ENCODE measurements at places on chromosomes 1 and 21.

GRCh38 chr1:22821027-22821426, 110.4 kb downstream of the EPHB2 start:
- no peak for DNase-seq

DNA sequence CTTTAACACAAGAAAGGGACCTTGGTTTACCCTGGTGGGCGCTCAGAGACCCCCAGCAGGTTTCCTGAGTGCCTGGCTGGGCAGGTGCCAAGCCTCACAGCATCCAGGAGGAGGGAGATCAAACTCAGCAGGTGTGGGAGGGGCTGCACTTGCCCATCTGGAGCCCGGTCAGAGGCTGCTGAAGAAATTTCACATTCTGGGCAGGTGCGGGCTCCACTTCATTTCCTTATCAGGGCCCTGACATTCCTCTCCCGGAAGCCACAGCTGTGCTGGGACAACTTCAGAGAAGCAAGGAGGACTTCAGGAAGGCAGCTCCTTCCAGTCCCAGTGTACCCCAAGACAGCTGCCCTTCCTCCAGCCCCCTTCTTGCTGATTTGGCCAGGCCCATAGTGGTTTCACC, 82.9 kb downstream of the ITPKB start:
- DNase-seq: no peak

DNA sequence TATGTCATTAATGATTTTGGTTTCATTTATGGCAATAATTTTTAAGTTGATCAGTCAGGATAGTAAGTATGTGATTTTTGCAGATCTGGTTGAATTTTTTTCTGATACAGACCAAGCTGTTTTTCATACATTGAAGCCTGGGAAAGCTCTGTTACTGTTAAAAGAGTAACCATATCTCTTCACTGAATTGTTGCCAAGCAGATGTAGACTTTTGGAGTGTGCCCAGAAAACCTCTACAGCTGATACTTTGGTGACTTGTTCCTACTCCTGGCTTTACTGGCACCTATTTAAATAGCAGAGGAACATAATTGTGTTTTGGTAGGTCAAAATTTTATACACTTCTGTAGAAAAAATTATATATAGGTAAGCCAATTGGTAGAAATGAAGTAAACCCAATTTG, 49.4 kb downstream of the NFIA start:
- DNase-seq: no peak

- DNase-seq: no peak
Measured at GRCh38 chr1:1630191-1630964, 1.6 kb upstream of the MMP23B start.

- DNase-seq: peak; percentile 42
Measured at GRCh38 chr1:17186216-17186909, 18.6 kb upstream of the PADI1 start.

- no peak for DNase-seq
Measured at GRCh38 chr1:64597113-64597512, 127.2 kb downstream of the CACHD1 start.

- DNase-seq: no peak
Measured at GRCh38 chr1:167428395-167428794, 89.9 kb downstream of the CD247 start.

- no peak for DNase-seq
Measured at GRCh38 chr1:231392389-231393131, 29.5 kb downstream of the EGLN1 start.

DNA sequence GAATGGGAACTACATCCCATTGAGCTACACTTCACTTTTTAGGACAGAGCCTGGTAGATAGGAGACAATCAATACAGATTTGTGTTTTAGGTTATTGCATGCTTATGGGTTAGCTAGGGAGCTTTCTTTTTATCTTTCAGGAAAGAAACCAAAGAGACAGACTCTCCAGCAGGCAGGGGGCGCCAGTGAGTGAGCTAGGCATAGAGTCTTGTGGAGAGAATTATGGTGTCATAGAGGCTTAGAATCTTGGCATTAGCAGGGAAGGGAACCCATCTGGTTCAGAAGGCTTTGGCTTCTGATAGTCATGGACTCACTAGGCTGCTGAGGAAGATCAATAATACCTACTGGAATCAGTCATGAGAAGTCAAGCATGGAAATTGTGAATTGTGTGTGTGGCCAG, at the start of gene SMCP:
Gene SMCP (plus strand): TSS at position 281 of the 400 bp plus-strand sequence. CDS start 6,101 bp downstream, outside the sequence.
- DNase-seq: peak; percentile 26

DNA sequence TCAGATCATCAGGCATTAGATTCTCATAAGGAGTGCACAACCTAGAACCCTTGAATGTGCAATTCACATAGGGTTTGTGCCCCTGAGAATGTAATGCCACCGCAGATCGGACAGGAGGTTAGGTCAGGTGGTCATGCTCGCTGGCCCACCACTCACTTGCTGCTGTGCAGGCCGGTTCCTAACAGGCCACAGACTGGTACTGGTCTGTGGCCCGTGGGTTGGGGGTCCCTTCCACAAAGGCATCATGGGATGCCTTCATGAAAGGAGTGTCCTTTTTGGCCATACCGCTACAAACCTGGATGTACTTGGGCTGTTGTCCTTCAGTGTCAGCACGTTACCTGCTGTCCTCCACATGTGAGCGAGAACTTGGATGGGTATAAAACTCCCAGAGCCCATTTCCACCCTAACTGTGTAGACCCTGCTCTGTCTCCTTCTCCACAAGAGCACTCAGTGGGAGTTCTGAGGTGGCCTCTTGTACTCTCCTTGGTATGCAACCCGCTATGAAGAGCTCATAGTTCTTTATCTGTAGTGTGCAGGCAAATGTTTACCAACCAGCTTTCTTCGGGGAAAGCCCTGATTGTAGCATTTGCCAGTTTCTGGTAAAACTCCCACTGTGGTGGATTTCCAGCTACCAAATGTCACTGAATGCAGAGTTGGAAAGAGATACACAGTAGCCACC, 41.7 kb upstream of the SLC19A1 start:
- no peak for DNase-seq

- no peak for DNase-seq
Measured at GRCh38 chr1:59739111-59739510, 75.6 kb upstream of the HOOK1 start.

GRCh38 chr1:229105109-229105508, 165.8 kb upstream of the RAB4A start:
- no peak for DNase-seq

DNA sequence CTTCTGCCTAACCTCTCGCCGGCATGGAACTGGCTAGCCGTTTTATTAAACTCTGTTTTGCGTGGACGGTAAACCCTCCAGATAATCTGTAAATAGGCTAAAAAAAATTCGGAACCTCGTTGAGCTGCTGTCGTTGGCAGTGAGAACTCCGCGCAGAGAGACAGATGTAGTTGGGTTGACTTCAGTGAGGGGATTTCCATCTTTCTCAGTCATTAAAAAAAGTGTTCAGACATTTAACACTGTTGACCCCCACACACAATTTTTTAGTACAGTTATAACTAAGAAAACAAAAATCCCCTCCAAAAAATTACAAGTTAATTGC, 464 bp downstream of the PARK7 start:
- DNase-seq: no peak

- DNase-seq: no peak
Measured at GRCh38 chr1:169514566-169515270, 29.0 kb upstream of the SLC19A2 start.

DNA sequence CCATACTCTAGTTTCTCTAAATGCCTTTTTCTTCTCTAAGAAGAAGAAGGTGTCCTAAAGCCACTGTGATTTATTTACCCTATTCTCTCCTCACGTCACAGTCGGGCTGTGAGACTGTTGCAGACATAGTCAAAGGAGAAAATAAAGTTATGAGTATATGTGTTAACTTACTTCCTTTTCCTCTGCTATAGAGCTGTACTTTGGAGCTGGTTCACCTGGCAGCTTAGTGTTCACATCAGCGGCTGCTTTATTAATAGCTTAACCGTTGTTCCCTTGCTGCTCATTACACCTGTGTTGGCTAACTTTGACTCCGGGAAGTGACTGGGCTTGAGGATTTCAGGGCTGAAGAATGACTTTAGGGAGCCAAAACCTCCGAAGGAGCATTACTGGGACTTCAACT, 3.6 kb downstream of the PFKFB2 start:
- no peak for DNase-seq

DNA sequence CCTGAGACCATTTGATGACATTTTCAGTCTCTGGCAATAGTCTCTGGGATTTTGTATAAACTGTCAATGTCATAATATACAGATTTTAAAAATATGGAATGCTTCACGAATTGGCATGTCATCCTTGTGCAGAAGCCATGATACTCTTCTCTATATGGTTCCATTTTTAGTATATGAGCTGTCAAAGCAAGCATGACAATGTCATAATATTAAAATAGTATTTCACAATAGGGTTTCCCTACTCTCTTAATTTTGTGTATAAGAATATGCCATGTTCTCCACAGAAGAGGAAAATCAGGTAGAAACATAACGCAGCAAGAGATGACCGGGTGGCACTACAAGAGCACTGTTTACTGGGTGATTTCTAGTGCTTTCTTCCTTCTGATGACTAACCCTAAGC, 8.3 kb upstream of the DIPK1A start:
- DNase-seq: no peak

GRCh38 chr1:153796786-153797659, 21.8 kb downstream of the SLC27A3 start:
- DNase-seq: peak; percentile 73

GRCh38 chr1:171292799-171293198, 21.2 kb upstream of the FMO4 start:
- no peak for DNase-seq

DNA sequence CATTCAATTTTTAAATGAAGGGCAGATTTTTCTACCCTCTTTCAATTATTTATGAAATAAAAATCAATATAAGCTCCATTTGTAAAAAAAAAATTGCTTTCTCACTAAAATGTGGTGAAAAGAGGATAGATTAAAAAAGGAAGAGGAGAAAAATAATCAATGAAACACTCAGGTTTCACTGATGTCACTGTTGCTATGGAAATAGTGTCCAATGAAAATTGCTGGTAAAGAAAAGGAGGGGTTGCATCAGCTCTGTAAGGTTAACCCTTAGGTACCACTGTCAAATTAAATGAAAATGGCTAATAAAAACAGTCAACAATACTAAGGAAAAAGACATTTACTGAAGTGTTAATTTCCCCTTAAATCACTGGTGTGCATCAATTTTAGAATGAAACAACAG, 91.6 kb upstream of the TTC39A start:
- peak; percentile 61 for DNase-seq

DNA sequence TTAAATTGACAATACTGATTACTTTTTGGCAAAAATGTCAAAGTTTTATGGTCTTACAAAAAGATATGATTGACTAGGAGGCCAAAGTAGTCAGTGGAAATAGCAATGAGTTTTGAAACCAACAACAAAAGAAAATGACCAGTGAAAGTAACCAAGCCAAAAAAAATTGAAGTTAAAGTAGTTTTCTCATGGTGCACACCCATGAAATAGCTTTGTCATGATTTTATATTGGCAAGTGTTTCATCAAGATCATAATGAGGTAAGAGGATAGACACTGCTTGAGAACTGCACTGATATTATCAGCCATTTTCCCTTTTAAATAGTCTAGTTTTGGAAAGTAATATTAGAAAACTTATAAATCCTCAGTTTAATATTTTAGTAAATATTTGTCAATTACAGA, 206.2 kb upstream of the ADAMTS5 start:
- no peak for DNase-seq

- no peak for DNase-seq
Measured at GRCh38 chr1:197269053-197269452, 1.0 kb downstream of the CRB1 start.

DNA sequence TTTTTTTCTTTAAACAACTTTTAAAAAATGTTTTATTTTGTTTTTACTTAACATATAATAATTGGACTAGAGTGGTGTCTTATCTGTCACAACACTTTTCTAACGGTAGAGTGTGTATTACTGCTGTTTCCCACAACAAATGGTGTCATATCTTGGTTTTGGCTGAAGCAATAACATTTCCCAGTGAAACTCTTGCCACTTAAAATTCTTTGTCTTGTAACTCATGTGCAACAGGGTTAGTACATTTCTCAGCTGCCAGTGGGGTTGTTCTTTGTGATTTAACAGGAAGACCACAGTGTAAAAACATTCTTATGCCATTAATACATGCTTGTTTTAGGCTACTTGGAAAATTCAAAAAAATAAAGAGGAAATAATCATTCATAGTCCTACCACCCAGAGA, 43.5 kb downstream of the ALPL start:
- DNase-seq: no peak

- no peak for DNase-seq
Measured at GRCh38 chr1:32122151-32122550, 14.3 kb downstream of the KPNA6 start.

DNA sequence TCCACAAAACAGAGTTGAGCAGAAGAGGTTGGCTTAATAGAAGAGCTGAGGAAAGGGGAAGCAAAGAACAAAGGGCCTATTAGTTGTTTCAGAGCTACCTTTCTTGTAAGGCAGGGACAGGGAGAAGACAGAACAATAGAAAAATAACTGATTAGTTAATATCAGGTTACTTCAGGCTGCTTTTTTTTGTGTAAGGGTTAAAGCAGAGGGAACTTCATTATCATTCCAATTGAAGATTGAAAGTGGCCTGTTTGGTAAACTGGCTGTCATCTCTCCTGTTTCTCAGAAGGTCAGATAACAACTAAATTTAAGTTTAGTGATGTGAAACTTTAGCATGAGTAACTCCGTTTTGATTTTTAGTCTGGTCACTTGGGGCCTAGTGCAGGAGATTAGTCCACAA, 22.3 kb downstream of the CDC42 start:
- DNase-seq: no peak

- DNase-seq: no peak
Measured at GRCh38 chr1:65493802-65494201, 73.3 kb downstream of the LEPR start.

DNA sequence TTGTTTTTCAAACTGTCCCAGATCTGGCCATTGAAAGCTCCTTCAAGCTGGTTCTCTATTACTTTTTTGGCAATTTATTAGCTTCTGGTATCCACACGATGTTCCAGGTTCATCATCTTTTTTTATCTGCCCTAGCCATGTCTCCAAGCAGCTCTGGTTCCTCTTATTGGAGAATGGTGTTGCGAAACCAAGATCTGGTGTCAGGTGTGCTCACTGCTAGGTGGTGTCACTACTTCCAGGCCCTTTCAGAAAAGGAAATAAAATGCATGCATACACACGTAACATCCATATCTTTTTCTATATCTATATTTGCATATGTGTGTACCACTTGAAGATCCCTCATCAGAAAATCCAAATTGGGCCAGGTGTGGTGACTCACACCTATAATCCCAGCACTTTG, 53.3 kb downstream of the GATAD2B start:
- DNase-seq: no peak

DNA sequence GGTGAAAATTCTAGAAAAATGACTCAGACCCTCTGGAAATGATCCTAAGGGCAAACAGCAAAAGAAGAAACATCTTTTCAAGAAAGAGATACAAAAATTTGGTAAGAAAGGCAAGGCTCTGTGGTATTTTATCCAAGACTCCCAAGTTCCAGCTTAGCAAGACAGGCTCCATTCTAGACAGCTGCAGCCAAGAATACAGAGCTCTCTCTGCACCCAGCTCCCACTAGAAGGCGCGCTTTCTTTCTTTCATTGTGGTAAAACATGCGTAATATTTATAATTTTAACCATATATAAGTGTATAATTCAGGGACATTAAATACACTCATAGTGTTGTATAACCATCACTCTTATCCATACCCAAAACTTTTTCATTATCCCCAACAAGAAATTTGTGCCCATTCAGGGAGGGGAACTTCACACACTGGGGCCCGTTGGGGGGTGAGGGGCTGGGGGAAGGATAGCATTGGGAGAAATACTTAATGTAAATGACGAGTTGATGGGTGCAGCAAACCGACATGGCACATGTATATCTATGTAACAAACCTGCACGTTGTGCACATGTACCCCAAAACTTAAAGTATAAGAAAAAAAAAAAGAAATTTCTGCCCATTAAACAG, 2.2 kb upstream of the HFM1 start:
- no peak for DNase-seq

GRCh38 chr1:19704247-19705113, 39.8 kb downstream of the HTR6 start:
- peak; percentile 56 for DNase-seq
